ENCODE measurements at places on chromosomes 12 and 14.

DNA sequence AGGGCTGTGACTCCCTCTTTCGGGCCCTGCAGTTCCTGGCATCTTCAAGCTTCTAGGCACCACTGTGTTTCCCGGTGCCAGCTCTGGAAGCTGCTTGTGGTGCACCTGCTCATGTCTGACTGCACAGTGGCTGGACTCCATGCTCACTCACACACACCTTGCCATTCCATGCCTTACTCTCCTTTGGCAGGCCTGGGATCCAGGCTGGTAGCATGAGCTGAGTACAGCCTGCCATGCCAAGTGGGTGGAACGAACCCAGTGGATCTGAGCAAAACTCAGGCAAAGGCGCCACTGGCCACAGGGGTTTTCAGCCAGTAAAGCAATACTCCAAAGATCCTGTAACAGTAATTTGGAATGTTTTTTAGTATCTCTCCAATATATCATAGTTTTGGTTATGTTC lies 902.7 kb upstream of the USP15 start:
- DNase-seq: no peak

DNA sequence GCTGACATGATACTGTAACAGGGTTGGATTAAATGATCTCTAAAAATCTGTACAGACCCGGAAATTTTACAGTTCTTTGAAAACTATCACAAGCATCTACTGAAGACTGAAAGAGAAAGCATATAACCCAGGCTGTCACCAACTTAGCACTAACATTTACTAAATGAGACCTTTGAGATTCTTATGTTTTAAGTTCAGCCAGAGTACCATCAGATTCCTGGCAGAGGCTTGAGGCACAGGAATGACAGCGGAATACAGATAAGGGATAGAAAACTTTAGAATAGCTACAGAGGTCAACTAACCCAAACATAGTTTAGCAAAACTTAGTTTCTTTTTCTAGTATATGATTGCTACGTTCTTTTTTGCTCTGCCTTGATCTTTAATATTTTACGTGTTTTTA lies 91.6 kb upstream of the FERMT2 start:
- no peak for DNase-seq

GRCh38 chr12:131867471-131867870 lies 27.0 kb upstream of the ULK1 start:
- DNase-seq: no peak

GRCh38 chr12:15208140-15208539 lies 13.1 kb downstream of the RERG start:
- DNase-seq: no peak

Measured in right forelimb (tissue), 1 donor.